ENCODE measurements at places on chromosomes 3 and 15.

GRCh38 chr3:19645093-19645492, 288.9 kb downstream of the EFHB start:
- DNase-seq, result no peak

DNA sequence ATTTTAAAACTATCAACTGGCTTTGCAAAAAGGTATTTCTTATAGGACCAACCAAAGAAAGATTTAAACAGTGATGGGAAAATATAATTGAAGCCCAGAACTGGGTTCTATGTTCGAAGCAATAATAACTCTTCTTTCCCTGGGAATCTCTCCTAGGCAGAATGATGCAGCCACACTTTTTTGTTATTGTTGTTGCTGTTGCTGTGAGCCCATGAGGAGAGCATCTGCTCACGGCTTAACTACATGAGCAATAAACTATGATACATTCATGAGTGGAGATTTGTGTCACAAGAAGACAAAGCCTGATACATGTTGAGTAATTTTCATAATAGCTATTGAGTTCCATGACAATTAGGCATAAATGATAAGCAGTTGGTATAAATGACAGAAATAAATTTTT, 80.5 kb downstream of the CRTC3 start:
- DNase-seq, result peak; percentile 89

- peak; percentile 10 for DNase-seq
These were observed 225.8 kb upstream of the SLCO3A1 start for GRCh38 chr15:91627473-91628278.

- DNase-seq, result no peak
These were observed 22.8 kb downstream of the ESYT3 start for GRCh38 chr3:138456961-138457862.

- no peak for DNase-seq
These were observed 521.5 kb downstream of the GRM7 start for GRCh38 chr3:7382293-7383010.

- DNase-seq, result no peak
These were observed 172.3 kb upstream of the GPR149 start for GRCh38 chr3:154602241-154602640.

- DNase-seq, result no peak
These were observed 660.3 kb downstream of the SI start for GRCh38 chr3:164417955-164418354.

GRCh38 chr15:71079208-71080044, 35.8 kb upstream of the THSD4 start:
- DNase-seq, result peak; percentile 90

DNA sequence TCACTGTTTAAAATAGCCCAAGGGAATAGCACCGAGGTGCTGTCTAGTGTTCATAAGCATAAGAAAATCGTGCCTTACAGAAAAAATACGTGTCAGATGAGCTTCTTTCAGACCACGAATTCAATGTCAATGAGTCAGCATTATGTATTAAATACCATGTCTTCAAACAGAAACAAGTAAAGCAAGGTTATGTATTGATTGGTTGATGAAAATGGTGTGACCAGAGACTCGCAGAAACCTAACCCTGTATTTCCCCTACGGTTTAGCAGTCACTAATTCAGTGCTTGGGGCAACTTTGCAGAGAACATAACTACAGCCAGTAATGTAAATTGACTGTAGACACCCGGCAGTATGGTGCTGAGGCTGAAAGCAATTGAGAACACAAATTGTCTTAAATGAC, 307.7 kb downstream of the IL5RA start:
- no peak for DNase-seq

DNA sequence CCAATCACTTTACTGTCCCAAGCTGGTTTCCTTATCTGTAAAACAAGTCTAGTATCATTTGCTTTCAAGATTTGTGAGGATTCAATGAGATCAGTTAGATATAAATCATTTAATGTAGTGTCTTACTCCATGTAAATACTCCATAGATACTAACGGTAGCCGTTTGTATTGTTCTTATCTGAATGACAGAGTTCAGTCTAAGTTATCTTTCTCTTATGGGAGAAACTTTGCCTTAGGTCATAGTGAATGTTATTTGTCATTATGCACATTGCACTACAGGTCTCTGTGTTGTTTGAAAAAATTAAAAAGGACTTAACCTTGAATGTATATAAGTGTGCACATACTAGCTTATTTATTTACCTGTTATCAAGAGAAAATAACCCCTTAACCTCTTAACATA, 44.7 kb downstream of the MBNL1 start:
- no peak for DNase-seq

GRCh38 chr3:16888785-16889607, 4.2 kb downstream of the PLCL2 start:
- DNase-seq, result no peak

DNA sequence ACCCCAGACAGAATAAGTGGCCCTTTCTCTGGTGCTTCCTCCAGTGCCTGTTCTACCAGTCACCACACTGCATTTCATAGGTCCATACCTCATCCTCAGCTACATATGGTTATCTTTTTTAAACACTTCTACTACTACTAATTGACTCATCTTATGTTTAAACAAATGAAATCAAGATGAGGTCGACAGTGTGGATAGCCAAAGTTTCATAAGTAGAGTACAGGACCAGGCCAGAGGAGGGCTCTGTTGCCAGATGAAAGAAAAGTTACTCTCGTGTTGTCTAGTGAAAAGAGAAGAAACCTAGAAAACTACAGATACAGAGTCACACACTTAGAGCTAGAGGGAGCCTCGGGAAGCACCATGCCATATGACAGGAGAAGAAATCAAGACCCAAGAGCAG, 296.1 kb downstream of the VPS13C start:
- DNase-seq, result no peak

DNA sequence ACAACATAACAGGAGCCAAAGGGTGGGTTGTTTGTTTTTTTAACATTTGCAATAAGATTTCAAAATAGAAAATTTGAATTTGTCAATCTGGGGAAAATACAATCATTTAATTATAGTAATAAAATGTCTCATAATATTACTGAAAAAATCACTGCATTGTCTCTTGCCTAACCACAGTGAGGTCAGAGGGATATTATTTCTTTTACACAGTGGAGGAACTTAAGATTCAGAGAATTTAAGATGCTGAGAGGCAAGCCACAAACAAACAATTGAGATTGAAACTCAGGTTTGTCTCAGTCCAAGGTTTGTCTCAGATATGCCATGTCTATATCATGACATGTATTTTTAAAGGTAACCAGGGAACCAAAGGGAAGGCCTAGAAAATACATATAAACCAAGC, 428.7 kb downstream of the FOXP1 start:
- DNase-seq, result no peak

DNA sequence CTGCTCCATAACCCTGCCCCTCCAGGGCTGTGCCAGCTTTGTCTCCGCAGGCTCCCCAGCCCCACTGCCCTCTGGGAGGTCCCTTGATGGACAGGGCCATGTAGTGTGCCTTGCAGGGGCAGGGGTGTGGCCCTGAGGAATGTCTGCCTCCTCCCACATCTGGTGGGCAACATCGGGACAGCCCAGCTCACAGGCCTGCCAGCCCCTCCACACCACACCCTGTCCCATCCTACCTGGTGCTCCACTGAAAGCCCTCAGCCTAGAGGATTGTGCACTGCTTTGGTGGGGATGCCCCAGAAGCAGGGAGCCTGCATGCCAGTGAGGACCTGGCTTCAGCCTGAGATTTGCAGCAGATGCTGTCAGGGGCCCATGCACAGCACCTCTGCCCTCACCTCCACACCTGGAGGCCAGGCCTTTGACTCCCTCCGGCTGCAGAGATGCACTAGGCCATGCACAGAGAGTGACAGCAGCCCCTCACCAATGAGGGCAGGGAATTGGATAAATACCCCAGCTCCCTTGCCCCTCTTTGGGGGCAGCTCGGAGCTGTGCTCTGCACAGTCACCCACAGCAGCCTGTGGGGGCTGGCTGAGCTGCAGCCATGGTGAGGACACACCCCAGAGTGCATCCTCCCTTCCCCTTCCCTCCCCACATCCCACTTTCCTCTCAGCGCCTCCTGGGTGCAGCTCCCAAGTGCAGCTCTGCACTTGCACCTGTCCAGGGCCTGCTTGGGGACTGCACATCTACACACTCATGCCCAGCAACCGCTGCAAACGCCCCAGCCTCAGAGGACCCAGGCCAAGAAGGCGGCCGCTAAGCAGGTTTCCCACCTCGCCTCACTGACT, 2.7 kb downstream of the C3orf22 start:
- no peak for DNase-seq

- no peak for DNase-seq
These were observed 23.9 kb upstream of the CTNNB1 start for GRCh38 chr3:41175365-41175764.

DNA sequence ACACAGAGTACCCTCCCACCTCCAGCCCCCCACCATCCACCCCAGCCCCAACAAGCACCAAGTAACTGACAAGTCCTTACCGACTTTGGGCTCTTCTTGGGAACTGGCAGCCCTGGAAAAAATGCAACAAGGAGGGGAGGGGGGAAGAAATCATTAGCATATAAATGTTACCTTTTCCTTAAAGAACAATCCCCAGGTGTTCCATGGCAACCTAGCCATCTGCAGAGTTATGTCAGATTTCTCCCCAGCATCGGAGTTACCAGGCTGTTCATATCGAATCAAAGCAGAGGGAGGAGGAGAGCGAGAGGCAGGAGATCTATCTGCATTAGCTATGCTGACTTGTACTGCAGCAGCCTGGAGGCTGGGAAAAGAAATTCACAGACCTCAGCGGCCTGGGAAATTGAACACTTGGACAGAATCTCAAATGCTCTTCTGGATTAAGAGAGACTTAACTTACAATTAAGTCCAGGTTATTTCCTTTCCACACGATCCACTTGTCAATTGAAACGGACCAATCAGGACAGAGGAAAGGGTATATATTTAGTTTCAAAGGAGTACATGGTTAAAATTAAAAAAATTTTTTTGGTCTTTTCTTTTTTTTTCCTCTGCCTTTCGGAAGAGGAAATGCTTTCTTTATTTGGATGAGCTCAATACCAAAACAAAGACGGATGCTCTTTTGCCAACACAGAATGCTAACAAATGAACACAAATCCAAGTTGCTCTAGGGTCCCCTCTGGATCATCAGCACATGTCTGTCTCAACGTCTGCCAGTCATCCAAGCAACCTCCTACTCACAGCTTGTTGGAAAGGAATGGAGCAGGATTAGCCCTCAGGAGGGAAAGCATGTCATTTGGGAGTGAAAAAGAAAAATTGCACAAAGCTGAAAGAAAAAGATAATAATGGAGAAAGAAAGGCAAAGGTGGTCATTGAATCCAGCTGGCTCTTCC, 637.1 kb downstream of the MAGI1 start:
- DNase-seq, result no peak

DNA sequence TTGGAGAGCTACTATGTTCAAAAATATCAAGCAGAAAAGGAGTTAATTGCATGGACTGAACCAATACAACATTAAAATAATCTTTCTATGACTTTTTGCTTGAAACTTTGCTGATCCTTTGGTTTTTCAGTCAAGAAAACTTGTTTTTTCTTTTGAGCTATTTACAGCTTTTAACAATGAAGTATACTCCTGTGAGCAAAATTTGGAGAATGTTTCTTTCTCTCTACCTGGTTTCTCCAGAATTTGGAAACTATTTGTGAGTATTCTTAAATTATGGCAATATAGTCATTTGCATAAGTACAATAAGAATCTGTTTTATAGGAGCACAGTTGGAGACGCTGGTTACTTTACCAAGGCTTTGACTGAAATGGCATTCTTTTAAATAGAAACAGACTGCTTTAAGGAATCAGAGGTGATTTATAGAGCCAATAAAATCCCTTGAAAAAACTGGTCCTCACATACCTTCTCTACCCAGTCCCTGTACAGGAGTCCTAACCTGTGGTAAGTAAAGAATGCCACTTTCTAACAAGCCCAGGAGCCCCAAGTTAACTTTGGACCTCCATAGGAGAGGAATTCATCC, 127.4 kb downstream of the PLCH1 start:
- DNase-seq, result no peak

DNA sequence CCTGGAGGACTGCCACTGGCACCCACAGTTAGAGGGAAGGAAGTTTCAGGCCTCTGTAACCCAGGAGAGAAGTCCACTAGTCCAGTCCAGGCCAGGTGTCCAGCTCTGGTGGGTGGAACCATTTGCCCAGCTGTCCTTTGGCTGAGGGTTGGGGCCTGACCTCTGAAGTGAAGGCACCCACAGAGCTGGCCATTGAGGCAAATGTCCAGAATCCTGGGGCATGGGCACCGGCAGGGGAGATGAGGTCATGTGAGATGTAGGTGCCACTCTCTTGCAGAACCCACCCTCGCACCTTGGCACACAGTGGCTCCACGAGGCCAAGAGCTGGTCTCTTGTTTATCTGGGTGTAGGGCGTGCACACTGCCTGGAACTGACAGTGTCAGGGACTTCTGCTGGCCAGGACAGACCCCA, 162.8 kb downstream of the SMAD6 start:
- no peak for DNase-seq

All from IMR-90 (cell line).